ENCODE measurements at places on chromosomes 2 and 18.

DNA sequence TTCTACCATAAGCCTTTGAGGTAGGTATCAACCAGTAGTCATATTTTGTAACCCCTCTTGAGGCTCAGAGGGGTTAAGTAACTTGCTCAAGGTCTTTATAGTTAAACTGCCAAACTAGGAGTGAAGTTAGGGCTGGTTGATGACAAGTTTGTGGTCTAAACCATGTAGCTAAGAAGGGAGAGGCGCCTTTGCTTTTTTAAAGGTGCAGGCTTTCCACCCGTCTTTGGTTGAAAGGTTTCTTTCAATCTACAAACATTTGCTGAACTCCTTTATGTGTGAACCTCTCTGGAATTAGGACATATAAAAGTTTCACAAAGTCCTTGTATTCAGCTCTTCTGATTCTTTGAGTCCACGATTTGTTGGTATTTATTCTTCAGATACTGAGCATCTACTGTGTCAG is 2.4 kb upstream of the MTA3 start:
- H3K4me1 ChIP-seq: peaks cover 26% of the 10 kb centered on the region
- H3K27ac ChIP-seq: no peak overlapping the region
- H3K27me3 ChIP-seq: no peaks in the 10 kb centered on the region
- no peak overlapping the region for H3K4me3 ChIP-seq
- no peak for DNase-seq

GRCh38 chr2:60497500-60497899 is 56.0 kb downstream of the BCL11A start:
- no peaks in the 10 kb centered on the region for H3K27me3 ChIP-seq
- no peak overlapping the region for H3K27ac ChIP-seq
- no peak overlapping the region for H3K4me3 ChIP-seq
- DNase-seq: no peak

GRCh38 chr2:237858294-237859081 is 935 bp upstream of the RAMP1 start:
- DNase-seq: peak; percentile 28
- H3K27me3 ChIP-seq: no peaks in the 10 kb centered on the region
- no peaks in the 10 kb centered on the region for H3K4me1 ChIP-seq
- H3K36me3 ChIP-seq: no peaks in the 10 kb centered on the region
- no peak overlapping the region for H3K27ac ChIP-seq

DNA sequence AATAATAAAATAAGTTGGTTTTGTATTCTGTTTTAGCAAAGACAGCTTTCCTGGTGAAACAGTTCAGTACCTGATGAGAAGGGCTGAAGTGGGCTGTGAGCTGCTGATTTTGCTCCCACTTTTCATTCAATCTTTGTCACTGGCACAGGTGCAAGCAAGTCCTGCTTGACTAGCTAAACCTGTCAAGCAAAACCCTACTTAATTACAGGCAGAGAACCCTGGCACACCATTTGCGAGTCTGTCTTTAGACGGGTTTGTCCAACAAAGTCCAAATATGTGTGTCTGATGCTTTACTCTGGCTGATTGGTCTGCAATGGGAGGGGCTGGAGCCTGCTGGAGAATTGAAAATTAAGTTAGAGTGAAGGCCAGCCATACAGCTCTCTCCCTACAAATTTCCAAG is 267.2 kb downstream of the EPHA4 start:
- no peaks in the 10 kb centered on the region for H3K4me1 ChIP-seq
- H3K4me3 ChIP-seq: no peak overlapping the region
- H3K27me3 ChIP-seq: no peaks in the 10 kb centered on the region
- no peak overlapping the region for H3K27ac ChIP-seq

GRCh38 chr2:128488434-128488833 is 169.8 kb upstream of the HS6ST1 start:
- H3K4me3 ChIP-seq: no peak overlapping the region
- H3K4me1 ChIP-seq: no peaks in the 10 kb centered on the region
- no peak overlapping the region for H3K27ac ChIP-seq
- DNase-seq: no peak
- H3K27me3 ChIP-seq: no peaks in the 10 kb centered on the region
- no peaks in the 10 kb centered on the region for H3K36me3 ChIP-seq

DNA sequence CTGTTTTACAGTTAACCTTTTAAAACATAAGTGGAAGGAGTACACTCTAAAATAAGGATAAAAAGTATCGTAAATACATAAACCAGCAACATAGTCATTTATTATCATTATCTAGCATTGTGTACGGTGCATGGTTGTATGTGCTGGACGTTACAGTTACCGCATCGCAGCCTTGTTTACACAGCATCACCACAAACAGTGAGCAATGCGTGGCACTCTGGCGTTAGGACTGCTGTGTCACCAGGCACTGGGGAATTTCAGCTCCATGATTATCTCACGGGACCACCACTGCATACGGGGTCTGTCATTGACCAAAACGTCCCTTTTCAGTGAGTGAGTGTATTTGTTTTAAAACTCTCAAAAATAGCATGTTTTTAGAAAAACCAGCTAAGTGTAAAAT is 103.0 kb upstream of the SNTG2 start:
- no peaks in the 10 kb centered on the region for H3K4me1 ChIP-seq
- no peak overlapping the region for H3K27ac ChIP-seq
- DNase-seq: no peak
- H3K27me3 ChIP-seq: no peaks in the 10 kb centered on the region
- no peaks in the 10 kb centered on the region for H3K36me3 ChIP-seq
- no peak overlapping the region for H3K4me3 ChIP-seq

GRCh38 chr18:45806226-45806625 is 19.2 kb upstream of the SIGLEC15 start:
- H3K27ac ChIP-seq: no peak overlapping the region
- H3K4me1 ChIP-seq: no peaks in the 10 kb centered on the region
- no peak for DNase-seq
- H3K36me3 ChIP-seq: no peaks in the 10 kb centered on the region

DNA sequence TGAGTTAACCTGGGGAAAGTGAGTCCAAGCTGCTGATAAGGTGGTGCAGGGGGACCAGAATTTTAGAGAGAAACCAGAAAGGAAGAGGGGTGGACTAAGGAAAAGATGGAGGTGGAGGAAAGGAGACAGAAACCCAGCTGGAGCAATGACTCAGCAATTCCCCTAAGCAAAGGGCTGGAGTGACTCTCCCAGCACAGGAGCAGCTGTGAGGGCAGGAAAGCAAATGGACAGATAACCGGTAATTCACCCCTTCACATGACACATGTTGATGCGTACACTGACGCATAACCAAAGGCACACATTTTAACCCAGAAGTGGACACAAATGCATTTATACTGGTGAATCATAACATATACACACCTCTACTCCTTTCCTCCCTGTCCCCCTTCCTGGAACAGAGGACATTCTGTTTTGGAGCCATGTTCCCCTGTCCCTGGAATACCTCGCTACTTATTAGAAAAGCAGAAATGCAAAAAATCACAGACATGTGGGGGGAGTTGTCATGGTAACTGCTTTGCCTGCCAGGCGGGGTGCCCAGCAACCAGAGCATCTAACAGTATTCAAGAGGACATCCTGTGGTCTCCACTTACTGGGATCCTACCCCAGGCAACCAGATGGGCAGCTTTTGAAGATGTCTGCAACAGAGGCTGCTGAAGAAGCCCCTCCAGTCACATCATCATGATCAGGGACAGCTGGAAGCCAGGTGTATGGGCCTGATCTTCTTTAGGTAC is 4.7 kb downstream of the CDK5R2 start:
- H3K27me3 ChIP-seq: peaks cover 40% of the 10 kb centered on the region
- no peak overlapping the region for H3K4me3 ChIP-seq
- no peaks in the 10 kb centered on the region for H3K36me3 ChIP-seq
- H3K27ac ChIP-seq: no peak overlapping the region
- peaks cover 11% of the 10 kb centered on the region for H3K4me1 ChIP-seq
- DNase-seq: no peak

DNA sequence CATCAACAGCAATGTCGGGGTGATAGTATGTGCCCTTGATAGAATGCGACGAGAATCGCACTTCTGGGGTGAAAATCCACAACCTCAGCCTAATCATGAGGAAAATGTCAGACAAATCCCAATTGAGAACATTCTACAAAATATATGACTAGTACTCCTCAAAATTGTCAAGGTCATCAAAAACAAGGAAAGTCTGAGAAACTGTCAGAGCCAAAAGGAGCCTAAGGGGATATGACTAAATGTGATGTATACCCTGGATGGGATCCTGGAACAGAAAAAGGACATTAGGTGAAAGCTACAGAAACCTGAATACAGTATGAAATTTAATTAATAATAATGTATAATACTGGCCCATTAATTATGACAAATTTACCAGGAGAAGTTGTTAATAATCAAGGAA is 7.6 kb upstream of the CACNB4 start:
- H3K4me3 ChIP-seq: no peak overlapping the region
- peaks cover 1% of the 10 kb centered on the region for H3K27me3 ChIP-seq
- H3K4me1 ChIP-seq: no peaks in the 10 kb centered on the region
- H3K27ac ChIP-seq: no peak overlapping the region

- DNase-seq: no peak
- H3K27me3 ChIP-seq: peaks cover 24% of the 10 kb centered on the region
- H3K4me1 ChIP-seq: peaks cover 6% of the 10 kb centered on the region
- H3K36me3 ChIP-seq: no peaks in the 10 kb centered on the region
- H3K4me3 ChIP-seq: no peak within 1 kb of the TSS
These were observed at the start of gene MATN3 for GRCh38 chr2:20012282-20013125. TSS of gene MATN3 (minus strand) at chr2:20012668. CDS start at chr2:20012631, 37 bp downstream.

GRCh38 chr2:200749631-200750322 is 61.9 kb upstream of the BZW1 start:
- no peaks in the 10 kb centered on the region for H3K27me3 ChIP-seq
- no peak for DNase-seq
- H3K27ac ChIP-seq: no peak overlapping the region
- no peaks in the 10 kb centered on the region for H3K36me3 ChIP-seq

DNA sequence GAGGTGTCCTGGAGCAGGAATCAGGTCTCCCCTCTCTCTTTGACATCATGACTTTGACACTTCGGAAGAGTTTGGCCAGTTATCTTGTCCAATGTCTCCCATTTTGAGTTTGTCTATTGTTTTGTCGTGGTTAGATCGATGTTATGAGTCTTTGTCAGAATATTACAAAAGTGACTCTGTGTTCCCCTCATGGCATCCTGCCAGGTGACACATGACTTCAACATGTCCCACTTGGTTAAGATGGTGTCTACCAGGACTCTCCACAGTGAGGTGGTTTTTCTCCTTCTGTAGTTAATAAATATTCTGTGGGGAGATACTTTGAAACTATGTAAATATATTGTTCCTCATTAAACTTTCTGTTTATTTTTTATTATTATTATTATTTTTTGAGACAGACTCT is 76.6 kb upstream of the BZW1 start:
- H3K4me3 ChIP-seq: no peak overlapping the region
- no peaks in the 10 kb centered on the region for H3K4me1 ChIP-seq
- no peak for DNase-seq
- H3K36me3 ChIP-seq: no peaks in the 10 kb centered on the region
- H3K27ac ChIP-seq: no peak overlapping the region

- no peaks in the 10 kb centered on the region for H3K36me3 ChIP-seq
- no peaks in the 10 kb centered on the region for H3K4me1 ChIP-seq
- no peak overlapping the region for H3K4me3 ChIP-seq
- no peak overlapping the region for H3K27ac ChIP-seq
- H3K27me3 ChIP-seq: no peaks in the 10 kb centered on the region
These were observed 123.2 kb downstream of the KCTD1 start for GRCh38 chr18:26425148-26425531.

- H3K36me3 ChIP-seq: no peaks in the 10 kb centered on the region
- H3K4me1 ChIP-seq: no peaks in the 10 kb centered on the region
- H3K27ac ChIP-seq: no peak overlapping the region
- DNase-seq: no peak
- no peak overlapping the region for H3K4me3 ChIP-seq
These were observed 89.3 kb upstream of the SLC66A3 start for GRCh38 chr2:11065833-11066485.

DNA sequence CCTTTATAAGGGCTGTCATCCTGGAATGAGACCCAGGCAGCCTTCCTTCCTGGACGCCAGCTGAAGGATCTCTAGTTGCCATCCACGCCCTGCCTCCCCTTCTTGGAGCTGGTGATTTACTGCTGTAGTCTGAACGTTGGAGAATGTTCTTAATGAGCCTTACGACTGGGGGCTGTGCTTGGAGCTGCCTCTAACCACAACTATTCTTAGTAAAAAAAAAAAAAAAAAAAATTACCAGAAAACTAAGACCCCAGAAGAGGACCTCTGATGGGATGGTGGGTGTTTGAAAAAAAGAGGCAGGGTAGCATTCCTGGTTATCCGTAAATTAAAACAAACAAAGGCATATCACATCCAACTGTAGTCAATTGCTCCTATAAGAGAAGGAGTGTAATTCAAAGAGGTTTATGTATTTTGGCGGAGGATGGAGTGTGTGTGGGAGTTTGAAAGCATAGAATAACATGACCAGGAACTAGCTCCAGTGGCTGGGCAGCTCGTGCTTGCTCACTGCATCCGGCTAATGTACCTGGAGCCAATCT is 105.4 kb downstream of the QPCT start:
- H3K4me1 ChIP-seq: peaks cover 15% of the 10 kb centered on the region
- no peaks in the 10 kb centered on the region for H3K36me3 ChIP-seq
- H3K4me3 ChIP-seq: no peak overlapping the region
- no peak overlapping the region for H3K27ac ChIP-seq

DNA sequence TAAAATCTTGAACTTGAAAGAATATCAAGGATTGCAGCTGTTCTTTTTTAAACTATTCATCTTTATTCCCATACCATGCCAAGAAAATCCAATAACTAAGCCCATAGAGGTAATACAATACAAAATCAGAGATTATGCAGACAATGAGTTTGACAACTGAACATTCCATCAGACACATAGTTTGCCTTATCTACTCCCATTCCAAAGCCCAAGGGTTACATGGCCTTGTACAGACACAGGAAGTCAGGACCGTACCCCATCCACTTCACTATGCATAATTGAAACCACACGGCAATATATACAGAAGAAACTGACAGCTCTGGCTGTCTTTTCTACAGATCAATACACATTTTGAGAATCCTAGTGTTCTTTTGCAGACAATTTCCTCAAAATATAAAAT is 181.3 kb downstream of the TMX3 start:
- H3K36me3 ChIP-seq: no peaks in the 10 kb centered on the region
- H3K27ac ChIP-seq: no peak overlapping the region
- H3K27me3 ChIP-seq: no peaks in the 10 kb centered on the region
- H3K4me3 ChIP-seq: no peak overlapping the region

DNA sequence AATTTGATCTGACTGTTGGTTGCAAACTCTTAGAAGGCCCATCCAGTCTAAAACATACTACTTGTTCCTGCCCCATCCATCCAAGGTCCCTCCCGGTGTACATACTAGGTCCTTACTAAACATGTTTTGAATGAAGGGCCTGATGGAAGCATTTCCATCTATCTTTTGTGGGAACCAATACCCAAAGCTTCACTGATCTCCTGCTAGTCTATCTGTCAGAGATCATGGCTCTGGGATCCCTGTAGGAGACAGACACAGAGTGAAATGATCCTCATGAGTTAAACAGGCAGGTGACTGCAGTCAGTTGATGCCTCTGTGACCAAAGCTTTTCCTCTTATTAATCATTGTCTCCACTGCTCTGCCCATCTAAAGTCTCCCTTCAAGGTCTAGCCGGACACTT is 115.0 kb downstream of the ST6GAL2 start:
- no peak overlapping the region for H3K27ac ChIP-seq
- H3K4me1 ChIP-seq: no peaks in the 10 kb centered on the region
- no peak overlapping the region for H3K4me3 ChIP-seq
- no peaks in the 10 kb centered on the region for H3K27me3 ChIP-seq

GRCh38 chr2:112724591-112725525 is 4.0 kb downstream of the NT5DC4 start:
- no peaks in the 10 kb centered on the region for H3K36me3 ChIP-seq
- H3K4me1 ChIP-seq: peaks cover 5% of the 10 kb centered on the region
- H3K27ac ChIP-seq: no peak overlapping the region
- no peaks in the 10 kb centered on the region for H3K27me3 ChIP-seq
- H3K4me3 ChIP-seq: no peak overlapping the region

Data from CD8-positive, alpha-beta memory T cell (primary cell).